Astrocyte (in vitro differentiated cells and primary cell): ENCODE measurements at places on chromosomes 4 and X.

- no peaks in the 10 kb centered on the region for H3K27me3 ChIP-seq
- H3K36me3 ChIP-seq: no peaks in the 10 kb centered on the region
- H3K27ac ChIP-seq: peak overlapping the region; percentile 6
These were observed 189.2 kb downstream of the PPP3CA start for GRCh38 chr4:101158134-101158482.

- H3K4me1 ChIP-seq: peaks cover 10% of the 10 kb centered on the region
- DNase-seq: peak; percentile 67
- H3K27ac ChIP-seq: peak overlapping the region; percentile 63
- H3K4me3 ChIP-seq: no peak overlapping the region
- no peaks in the 10 kb centered on the region for H3K36me3 ChIP-seq
These were observed 182.8 kb upstream of the MAP3K15 start for GRCh38 chrX:19698122-19698521.

DNA sequence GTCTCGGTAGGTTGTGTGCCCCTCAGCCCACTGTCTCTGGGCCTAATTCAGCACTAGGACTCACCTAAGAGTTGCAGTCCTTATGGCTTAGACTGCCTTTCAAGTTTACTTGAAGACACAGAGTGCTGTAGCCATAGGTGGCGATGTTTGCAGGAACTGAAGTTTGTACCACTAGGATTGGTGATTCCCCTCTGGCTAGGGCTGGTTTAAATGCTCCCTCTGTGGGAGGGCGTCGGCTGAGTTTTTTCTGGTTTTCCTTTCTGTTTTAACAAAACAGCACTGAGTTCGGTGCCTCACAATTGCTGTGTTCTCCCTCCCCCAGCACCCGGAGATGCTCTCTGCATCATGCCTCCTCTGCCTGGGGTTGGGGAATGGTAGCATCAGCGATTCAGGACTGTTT is 480.9 kb downstream of the PCDH11X start:
- no peaks in the 10 kb centered on the region for H3K36me3 ChIP-seq
- H3K4me1 ChIP-seq: no peaks in the 10 kb centered on the region
- no peak overlapping the region for H3K4me3 ChIP-seq
- no peak for DNase-seq

- no peak overlapping the region for H3K4me3 ChIP-seq
- DNase-seq: no peak
- no peak overlapping the region for H3K27ac ChIP-seq
- H3K4me1 ChIP-seq: peaks cover 3% of the 10 kb centered on the region
- no peaks in the 10 kb centered on the region for H3K27me3 ChIP-seq
- no peaks in the 10 kb centered on the region for H3K36me3 ChIP-seq
These were observed 49.5 kb downstream of the UNC5C start for GRCh38 chr4:95499291-95499696.

DNA sequence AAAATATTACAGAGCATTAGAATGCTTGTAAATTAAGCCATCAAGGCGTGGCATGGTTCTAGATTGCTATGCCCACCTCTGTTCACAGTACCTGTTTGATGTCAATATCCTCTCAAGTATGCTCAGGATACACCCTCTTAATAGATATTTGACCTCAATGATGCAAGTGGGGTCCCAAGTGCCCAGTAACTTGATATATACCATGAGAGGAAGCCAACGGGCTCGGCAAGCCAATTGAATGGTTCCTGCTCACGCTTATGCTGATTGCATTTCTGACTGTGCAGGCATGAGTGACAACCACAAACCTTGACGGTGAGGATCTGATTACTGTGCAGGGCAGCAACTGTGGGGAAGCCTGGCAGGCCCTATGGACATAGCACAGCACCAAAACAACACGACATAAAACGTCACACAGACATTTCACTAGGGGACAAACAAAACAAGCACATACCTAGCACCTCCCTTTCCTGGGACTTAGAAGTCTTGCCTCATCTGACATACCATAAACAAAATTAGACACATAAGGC is 179.1 kb upstream of the ETNPPL start:
- H3K4me3 ChIP-seq: no peak overlapping the region
- no peaks in the 10 kb centered on the region for H3K27me3 ChIP-seq
- no peak overlapping the region for H3K27ac ChIP-seq
- H3K36me3 ChIP-seq: no peaks in the 10 kb centered on the region
- H3K4me1 ChIP-seq: no peaks in the 10 kb centered on the region

GRCh38 chrX:8413279-8413678 is 51.4 kb upstream of the VCX3B start:
- H3K27me3 ChIP-seq: no peaks in the 10 kb centered on the region
- no peaks in the 10 kb centered on the region for H3K4me1 ChIP-seq
- peak; percentile 50 for DNase-seq
- no peak overlapping the region for H3K4me3 ChIP-seq
- H3K36me3 ChIP-seq: no peaks in the 10 kb centered on the region
- H3K27ac ChIP-seq: no peak overlapping the region

- no peak overlapping the region for H3K27ac ChIP-seq
- no peaks in the 10 kb centered on the region for H3K36me3 ChIP-seq
- H3K27me3 ChIP-seq: no peaks in the 10 kb centered on the region
- H3K4me1 ChIP-seq: no peaks in the 10 kb centered on the region
- DNase-seq: no peak
These were observed 287.4 kb downstream of the RAB28 start for GRCh38 chr4:13196721-13197120.

DNA sequence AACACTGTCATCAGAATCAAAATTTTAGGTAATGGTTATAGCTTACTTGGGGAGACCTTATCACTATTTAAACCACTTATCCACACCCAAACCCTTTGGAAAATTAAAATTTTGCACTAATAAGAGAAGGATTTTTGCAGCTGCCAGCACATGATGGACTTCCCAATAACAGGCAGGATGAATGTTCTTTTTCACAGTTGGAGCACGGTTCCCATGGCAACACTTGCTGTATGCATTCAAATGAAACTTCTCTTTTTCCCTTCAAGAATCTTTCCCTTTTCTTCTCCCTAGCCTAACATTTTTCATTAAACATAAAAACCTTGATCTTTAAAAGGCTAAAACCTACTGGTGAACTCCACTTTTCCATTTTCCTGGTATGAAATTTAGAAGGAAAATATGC is 768.2 kb downstream of the KCTD8 start:
- H3K36me3 ChIP-seq: no peaks in the 10 kb centered on the region
- H3K27me3 ChIP-seq: no peaks in the 10 kb centered on the region
- no peak overlapping the region for H3K4me3 ChIP-seq
- no peak overlapping the region for H3K27ac ChIP-seq
